ENCODE measurements at places on chromosomes 7 and 10.

DNA sequence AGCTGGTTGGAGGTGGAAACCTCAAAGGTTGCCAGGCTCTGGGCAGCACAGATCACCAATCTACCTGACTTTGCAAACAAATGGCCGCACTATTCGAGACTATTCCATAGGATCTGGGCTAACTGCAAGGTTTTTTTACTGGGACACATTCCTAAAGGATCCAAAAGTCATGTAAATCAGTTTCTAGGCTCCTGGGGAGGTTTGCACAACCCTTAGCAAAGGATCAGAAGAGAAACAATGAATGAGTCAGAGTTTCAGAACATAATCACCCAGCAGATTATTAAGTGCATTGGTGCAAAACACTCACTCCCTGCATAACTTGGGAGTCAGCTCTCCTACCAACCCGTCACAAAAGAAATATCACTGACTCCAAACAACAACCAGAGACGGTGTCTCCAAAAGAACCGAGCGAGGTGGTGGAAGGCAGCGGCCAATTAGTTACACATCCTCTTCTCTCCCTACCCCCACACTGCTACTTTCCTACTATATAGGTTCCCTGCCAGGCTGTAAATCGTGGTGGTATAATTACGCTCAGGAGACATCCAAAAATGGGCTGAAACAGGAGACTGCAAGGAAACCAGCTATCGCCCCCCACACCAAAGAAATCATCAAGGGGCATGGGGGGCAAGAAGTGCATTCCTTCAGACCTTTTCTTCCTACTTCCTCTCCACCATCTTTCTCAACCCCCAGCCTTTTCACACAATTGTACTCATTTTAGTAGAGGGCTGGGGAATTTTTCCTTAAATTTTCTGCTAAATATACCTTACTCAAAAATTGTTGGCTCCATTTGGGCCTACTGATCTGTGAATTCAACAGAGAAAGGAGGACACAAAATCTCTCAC lies 3.2 kb downstream of the UBE2H start:
- no peak for DNase-seq

DNA sequence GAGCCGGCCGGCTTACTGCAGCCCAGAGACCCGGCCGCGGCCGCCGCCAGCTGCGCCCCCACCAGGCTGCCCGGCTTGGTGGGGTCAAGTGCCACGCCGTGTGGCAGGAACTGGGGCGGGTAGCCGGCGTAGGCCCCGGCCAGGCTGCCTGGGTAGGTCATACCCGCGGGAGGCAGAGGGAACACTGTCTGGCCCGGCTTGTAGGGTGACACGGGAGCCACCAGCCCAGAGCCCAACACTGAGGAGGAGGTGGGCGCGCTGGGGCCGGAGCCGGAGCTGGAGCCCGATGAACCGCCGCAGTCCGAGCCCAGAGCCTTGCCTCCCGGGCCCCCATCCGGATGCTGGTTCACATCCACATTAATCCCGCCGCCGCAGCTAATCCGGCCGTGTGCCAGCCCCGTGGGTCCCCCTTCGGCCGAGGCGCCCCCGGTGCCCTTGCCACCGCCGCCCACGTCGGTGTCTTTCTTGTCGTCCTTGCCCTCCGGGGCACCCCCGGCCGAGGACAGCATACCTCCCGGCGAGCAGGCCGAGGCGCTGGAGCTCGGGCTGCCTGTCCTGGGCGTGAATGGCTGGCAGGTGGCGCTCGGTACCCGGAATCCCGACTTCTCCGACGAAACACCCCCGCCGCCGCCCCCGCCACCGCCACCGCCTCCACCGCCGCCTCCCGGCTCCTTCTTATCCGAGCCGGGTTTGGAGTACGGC lies 2.0 kb downstream of the ZNF503 start:
- DNase-seq = no peak

- no peak for DNase-seq
These were observed 75.1 kb upstream of the PTPRZ1 start for GRCh38 chr7:121797657-121798452.

- DNase-seq = no peak
These were observed 516.4 kb downstream of the PCDH15 start for GRCh38 chr10:54284526-54285193.

- no peak for DNase-seq
These were observed 71.2 kb upstream of the RPA3 start for GRCh38 chr7:7789551-7789988.

DNA sequence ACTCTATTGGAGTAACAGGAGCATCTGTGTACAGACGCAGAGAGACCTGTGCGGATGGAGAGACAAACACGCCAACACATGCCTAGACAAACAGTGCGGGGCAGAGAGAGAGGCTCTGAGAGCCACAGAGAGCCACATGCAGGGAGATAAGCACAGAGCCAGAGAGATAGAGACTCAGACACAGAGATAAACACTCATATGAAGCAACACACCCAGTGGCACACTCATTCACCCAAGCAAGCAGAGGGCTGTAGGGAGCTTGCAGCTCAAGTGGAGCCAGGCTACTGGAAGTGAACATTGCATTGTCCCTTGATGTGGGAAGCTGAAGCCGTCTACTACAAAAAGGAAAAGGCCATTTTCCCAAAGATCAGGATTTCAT lies 46.6 kb upstream of the PODXL start:
- no peak for DNase-seq

All from activated CD4-positive, CD25-positive, alpha-beta regulatory T cell treated with anti-CD3 and anti-CD28 coated beads, Interleukin-2, amount 50 U/mL, for 16 hours (primary cell).